AG04450 (cell line): ENCODE measurements at places on chromosomes 1 and 21. TPM values are rescaled to one million over a fixed set of nuclear protein-coding genes. Genes with fewer than 3 reads are reported as not detected.

GRCh38 chr1:92882819-92883218 is 51.0 kb downstream of the RPL5 start:
- no peak for DNase-seq

GRCh38 chr1:41435570-41436178 is 48.8 kb downstream of the EDN2 start:
- no peak for DNase-seq

DNA sequence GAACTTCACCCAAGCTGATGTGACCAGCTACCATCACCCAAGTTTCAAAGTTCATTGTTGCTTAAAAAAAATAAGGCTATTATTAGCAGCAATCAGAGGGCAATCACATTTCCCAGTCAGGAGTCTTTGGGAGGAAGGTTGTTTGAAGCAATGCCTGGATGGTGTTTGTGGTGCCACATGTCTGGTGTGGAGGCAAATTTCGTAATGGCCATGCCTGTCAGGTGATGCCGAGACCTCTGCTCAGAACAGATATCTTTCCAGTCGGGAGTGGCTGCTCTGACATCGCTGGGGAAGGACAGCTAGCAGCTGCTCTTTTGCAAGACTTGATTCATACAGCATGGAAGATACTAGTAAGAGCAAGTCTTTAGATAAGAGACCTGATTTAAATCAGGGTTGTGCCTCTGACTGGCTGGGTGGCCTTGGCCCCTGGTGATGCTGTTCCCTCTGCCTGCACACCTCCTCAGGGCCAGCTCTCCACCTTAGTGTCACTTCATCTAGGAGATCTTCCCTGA is 187.8 kb upstream of the JUN start:
- DNase-seq, result no peak

GRCh38 chr1:205921570-205921909 is 21.7 kb downstream of the SLC26A9 start:
- DNase-seq, result no peak

- DNase-seq, result no peak
Measured at GRCh38 chr1:214280386-214281020, 456 bp upstream of the SMYD2 start.

ARHGEF10L gene
- polyA plus RNA-seq, result 5.7 and 7.8 TPM in 2 replicates

FYB2 gene
- polyA plus RNA-seq, result not detected in 2 replicates

GRCh38 chr1:94783342-94784189 is 36.6 kb upstream of the SLC44A3 start:
- DNase-seq, result no peak

DNA sequence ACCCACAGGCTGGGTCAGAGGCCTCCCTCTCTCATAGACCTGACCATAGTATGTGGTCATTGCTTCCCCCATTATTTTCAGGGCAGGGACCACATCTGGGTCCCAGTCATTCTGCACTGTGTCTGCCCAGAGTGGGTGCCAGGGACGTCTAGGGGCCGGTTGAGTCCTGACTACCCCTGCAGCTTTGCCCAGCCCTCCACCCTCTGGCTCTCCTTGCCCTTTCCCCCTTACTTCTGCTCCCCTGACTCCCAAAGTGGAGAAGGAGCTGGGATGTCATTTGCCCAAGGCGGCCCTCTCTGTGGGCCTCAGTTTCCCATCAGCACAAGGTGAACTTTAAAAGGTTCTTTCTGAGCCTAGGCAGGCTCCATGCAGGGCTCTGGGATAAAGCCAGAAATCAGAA is 4.3 kb upstream of the TTC22 start:
- no peak for DNase-seq

CHI3L2 gene
- polyA plus RNA-seq, result 0.86 and 1.0 TPM in 2 replicates

DNA sequence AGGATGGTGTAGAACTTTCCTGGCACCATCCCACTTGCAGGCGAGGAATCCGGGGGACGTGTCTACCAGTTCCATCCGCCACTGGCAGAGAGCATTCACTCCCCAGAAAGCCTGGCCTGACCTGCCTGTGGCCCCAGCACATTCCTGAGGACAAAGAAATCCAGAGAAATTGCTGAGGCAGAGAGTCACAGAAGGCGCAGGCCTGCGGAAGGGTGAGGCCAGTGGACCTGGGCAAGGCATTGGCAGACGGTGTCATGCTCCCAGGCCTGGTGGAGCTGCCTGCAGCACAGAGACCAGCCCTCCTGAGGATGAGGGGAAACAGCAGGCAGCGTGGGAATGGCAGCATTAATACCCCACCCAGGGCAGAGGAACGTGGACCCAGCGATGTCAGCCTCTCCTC is 81.2 kb upstream of the F3 start:
- DNase-seq, result no peak

SPATA46 gene
- not detected in 2 replicates for polyA plus RNA-seq

DNA sequence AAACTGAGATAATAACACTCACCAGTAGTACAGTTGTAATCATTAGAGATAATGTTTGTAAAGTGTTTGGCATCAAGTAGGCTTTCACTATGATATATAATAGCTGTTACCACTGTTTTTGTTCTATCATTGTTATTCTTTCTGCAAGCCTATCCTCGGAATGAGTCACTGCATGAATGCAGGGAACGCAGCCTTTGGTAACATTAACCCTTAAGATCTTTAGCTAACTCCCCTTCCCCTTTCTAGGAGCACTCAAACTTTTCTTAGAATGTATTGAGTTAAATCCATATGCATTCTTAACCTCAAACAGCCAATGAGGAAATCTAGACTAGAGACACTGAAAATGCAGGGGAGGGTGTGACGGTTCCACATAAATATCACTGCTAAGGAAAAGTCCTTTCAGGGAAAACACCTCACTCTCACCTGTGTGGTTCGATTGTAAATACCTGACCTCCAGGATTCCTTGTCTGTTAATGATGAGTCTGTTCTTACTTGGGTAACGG is 467.3 kb downstream of the SETD4 start:
- peak; percentile 38 for DNase-seq

GRCh38 chr1:112457241-112457640 is 51.5 kb upstream of the WNT2B start:
- peak; percentile 70 for DNase-seq

CRABP2 gene
- 12.8 and 15.5 TPM in 2 replicates for polyA plus RNA-seq

ATP1B1 gene
- polyA plus RNA-seq, result 17.6 and 25.0 TPM in 2 replicates

DNA sequence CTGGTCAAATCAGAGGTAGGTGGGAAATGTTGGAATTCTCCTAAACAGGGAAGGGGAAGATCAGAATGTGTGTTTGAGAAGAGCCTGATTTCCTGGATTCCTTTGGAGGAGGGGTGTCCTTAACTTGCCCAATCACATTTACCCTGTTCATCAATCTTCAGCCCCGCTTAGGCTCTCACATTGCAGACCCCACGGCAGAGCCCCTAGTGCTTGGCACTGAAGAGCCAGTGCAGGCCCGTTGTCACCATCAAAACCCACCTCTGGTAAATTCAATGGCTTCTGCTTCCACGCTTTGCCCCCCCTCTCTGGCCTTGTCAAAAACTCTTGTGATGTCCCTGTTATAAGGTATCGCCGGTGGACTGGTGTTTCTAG is 2.3 kb downstream of the AGPAT3 start:
- no peak for DNase-seq

TMEM82 gene
- polyA plus RNA-seq, result not detected in 2 replicates

GRCh38 chr1:8986814-8987190 is 39.4 kb downstream of the SLC2A7 start:
- no peak for DNase-seq

DNA sequence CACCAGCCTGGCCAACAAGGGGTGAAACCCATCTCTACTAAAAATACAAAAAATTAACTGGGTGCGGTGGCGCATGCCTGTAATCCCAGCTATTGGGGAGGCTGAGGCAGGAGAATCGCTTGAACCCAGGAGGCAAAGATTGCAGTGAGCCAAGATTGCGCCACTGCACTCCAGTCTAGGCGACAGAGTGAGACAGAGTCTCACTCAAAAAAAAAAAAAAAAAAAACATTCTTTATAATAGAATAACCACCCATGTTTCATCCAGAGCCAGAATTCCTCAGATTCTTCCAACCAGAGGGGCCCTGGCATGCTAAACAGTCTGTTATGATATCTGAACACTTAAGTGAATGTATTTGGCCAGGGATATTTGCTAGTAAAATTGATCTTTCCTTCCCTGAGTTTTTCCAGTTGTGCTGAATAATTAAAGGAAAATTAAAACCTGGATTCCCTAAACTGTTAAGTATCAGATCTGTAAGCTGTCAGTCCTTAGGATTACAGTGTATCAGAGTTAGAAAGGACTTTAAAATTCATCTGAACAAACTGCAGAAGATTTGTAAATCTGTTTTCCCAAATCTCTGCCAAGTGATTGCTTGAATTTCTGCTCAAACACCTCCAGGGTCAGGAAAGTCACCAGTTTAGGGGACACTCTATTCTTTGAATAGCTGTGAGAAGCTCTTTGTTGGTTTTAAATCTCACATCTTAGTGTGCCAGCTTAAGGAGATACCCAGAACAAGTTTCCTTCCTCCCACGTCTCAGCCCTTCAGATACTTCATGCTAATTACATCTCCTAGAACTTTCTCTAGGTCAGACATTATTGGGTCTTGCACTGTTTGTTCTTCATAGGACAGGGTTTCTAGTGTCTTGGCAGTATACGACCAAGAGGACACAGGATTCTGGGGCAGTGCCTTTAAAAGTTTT is 84.6 kb upstream of the BMP8A start:
- DNase-seq, result no peak

- DNase-seq, result no peak
Measured at GRCh38 chr1:197302775-197303174, 34.7 kb downstream of the CRB1 start.
